ENCODE measurements at places on chromosomes 3 and 15. TPM values are rescaled to one million over a fixed set of nuclear protein-coding genes. Genes with fewer than 3 reads are reported as not detected.

DNA sequence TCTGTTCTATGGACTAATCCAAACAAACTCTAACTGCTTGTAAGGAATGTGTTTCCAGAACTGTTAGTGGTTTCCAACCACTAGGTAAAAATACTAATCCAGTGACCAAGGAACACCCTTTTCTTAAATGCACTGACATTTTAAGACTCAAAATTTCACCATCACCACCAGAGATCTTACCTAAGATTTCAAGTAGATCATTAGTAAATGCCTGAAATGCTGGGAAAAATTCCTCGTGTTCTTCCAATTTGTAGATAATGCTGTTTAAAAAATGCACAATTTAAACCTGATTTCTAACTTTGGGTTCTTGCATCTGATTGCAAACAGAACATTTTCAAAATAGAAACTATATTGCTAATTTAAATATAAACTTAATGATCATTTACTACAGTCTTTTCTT lies 63.4 kb downstream of the ESYT3 start:
- no peak overlapping the region for H3K27ac ChIP-seq
- H3K4me3 ChIP-seq = no peak overlapping the region
- H3K27me3 ChIP-seq = no peaks in the 10 kb centered on the region
- peaks cover 7% of the 10 kb centered on the region for H3K36me3 ChIP-seq
- DNase-seq = no peak

C3orf49 gene
- not detected for total RNA-seq

GRCh38 chr3:47854720-47855455 lies 52.0 kb downstream of the DHX30 start:
- DNase-seq = no peak
- H3K27me3 ChIP-seq = no peaks in the 10 kb centered on the region
- H3K36me3 ChIP-seq = peaks cover 83% of the 10 kb centered on the region

- H3K27ac ChIP-seq = no peak overlapping the region
- no peak for DNase-seq
- H3K27me3 ChIP-seq = peaks cover 6% of the 10 kb centered on the region
- H3K36me3 ChIP-seq = no peaks in the 10 kb centered on the region
- peaks cover 1% of the 10 kb centered on the region for H3K4me1 ChIP-seq
Observed at GRCh38 chr3:129352045-129352444, 73.4 kb downstream of the HMCES start.

SLC9C1 gene
- 0.24 TPM for total RNA-seq

- peak overlapping the region; percentile 9 for H3K27ac ChIP-seq
- peaks cover 20% of the 10 kb centered on the region for H3K4me1 ChIP-seq
- DNase-seq = no peak
- H3K4me3 ChIP-seq = no peak overlapping the region
- H3K36me3 ChIP-seq = no peaks in the 10 kb centered on the region
Observed at GRCh38 chr3:129317848-129318247, 39.2 kb downstream of the HMCES start.

CCDC9B gene
- total RNA-seq = 2.1 TPM

GRCh38 chr3:183291497-183292031 lies 38.5 kb downstream of the B3GNT5 start:
- no peak for DNase-seq
- H3K4me3 ChIP-seq = no peak overlapping the region
- H3K27me3 ChIP-seq = no peaks in the 10 kb centered on the region

DNA sequence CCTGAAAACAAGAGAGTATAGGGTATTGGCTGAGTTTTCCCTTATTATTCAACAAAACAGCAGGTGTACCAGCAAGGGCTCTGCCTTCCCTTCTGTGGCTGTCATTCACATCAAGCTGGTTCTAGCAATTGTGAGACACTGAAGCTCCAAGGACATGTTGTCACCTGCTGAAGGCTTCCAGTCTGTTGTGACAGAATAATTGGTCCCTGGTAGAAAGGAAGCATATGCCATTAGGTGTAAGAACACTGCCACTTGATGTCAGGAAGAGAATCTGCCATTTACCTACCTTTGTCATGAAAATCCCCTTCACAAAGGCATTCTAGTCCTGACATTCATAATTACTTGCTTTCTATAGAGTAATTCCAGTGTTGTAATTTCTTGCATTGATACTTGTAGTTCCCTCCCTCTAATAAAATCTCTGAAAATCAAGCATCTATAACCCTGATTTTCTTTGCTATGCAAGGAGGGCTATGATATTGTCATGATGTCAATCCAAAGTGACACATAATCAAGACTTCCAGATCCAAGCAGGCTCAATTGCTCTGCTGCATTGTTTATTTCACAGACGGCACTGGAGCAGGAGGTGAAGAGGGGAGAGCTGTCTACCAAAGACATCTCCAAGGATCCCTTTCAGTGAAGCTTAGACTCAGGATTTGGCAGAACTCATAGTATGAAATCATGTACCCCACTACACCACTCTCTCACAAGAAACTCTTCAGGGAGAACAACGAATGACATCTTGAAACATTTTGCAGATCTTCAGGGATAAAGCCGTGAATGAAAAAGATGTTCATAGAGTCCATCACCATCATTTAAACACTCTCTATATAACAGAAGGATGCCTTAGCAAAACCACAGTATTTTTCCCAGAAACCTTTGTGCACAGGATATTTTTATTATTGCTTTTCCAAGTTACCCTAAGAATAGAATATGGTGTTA lies 425.3 kb downstream of the RBMS3 start:
- H3K36me3 ChIP-seq = no peaks in the 10 kb centered on the region
- no peak overlapping the region for H3K27ac ChIP-seq
- no peak for DNase-seq
- no peaks in the 10 kb centered on the region for H3K4me1 ChIP-seq

OR5AC2 gene
- not detected for total RNA-seq

- peak overlapping the region; percentile 46 for H3K27ac ChIP-seq
- H3K36me3 ChIP-seq = peaks cover 1% of the 10 kb centered on the region
- H3K4me1 ChIP-seq = peaks cover 28% of the 10 kb centered on the region
- no peak for DNase-seq
- H3K27me3 ChIP-seq = no peaks in the 10 kb centered on the region
- peak overlapping the region; percentile 39 for H3K4me3 ChIP-seq
Observed at GRCh38 chr15:81595752-81596151, 221.7 kb upstream of the TMC3 start.

FETUB gene
- total RNA-seq = not detected

DNA sequence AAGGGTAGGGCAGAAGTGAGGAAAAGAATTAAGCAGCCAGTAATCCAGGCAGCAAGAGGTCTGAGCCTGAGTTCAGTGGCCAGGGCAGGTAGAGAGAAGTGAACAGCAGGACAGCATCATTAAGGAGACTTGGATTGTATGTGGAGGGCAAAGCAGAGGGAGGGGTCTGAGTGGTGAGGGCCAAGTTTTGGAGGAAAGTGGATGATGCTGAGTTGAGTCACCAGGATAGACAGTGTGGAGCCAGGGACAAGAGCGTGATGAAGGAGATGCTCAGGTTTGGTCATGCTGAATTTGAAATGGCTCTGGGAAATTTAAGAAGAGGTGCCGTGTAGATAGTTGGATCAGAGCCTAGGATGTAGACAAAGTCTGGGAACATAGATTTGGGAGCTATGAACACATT lies 93.1 kb downstream of the ARHGEF26 start:
- no peaks in the 10 kb centered on the region for H3K4me1 ChIP-seq
- no peak for DNase-seq
- no peaks in the 10 kb centered on the region for H3K27me3 ChIP-seq
- H3K4me3 ChIP-seq = no peak overlapping the region
- no peak overlapping the region for H3K27ac ChIP-seq

GOLGA8O gene
- 1.2 TPM for total RNA-seq

DNA sequence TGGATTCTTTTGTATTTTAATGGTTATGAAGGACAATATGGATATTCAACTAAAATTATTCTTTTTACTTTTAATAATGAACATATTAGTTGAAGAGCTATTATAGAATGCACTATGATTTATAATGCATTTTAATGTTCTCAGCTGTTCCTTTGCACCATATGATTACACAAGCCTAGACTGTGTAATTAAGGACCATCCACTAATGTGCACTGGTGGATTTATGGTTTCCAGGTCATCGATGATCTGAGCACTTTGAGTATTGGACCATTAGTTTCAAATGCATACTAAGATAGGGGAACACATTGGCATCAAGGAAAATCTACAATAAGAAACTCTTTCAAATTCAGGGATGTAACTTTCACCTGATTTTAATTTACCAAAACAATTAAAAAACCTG lies 16.8 kb downstream of the LRRN1 start:
- H3K4me3 ChIP-seq = no peak overlapping the region
- no peaks in the 10 kb centered on the region for H3K4me1 ChIP-seq
- no peak overlapping the region for H3K27ac ChIP-seq
- H3K36me3 ChIP-seq = no peaks in the 10 kb centered on the region
- H3K27me3 ChIP-seq = no peaks in the 10 kb centered on the region

DNA sequence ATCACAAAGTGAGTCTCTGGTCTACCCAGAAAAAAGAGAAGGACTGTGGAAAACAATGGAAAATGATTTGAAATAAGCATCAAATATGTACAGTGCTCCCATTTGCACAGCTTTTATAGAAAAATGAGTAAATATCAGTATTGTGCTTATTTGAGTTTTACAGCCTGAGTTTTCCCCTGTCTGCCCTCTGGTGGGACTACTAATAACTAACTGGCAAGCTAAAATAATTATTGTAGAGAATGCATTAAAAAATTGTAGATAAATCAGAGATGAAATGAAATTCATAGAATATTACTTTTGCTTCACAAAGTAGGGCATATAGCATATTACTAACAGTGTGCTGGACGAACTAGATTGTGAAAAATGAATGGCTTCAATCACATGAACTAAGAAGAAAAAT lies 287.1 kb downstream of the NAALADL2 start:
- DNase-seq = no peak
- H3K36me3 ChIP-seq = no peaks in the 10 kb centered on the region
- no peak overlapping the region for H3K4me3 ChIP-seq
- no peaks in the 10 kb centered on the region for H3K4me1 ChIP-seq
- no peak overlapping the region for H3K27ac ChIP-seq

- DNase-seq = no peak
- H3K27ac ChIP-seq = no peak overlapping the region
- no peak overlapping the region for H3K4me3 ChIP-seq
- H3K4me1 ChIP-seq = no peaks in the 10 kb centered on the region
- peaks cover 15% of the 10 kb centered on the region for H3K36me3 ChIP-seq
Observed at GRCh38 chr3:186590580-186591295, 20.2 kb downstream of the DNAJB11 start.

DNA sequence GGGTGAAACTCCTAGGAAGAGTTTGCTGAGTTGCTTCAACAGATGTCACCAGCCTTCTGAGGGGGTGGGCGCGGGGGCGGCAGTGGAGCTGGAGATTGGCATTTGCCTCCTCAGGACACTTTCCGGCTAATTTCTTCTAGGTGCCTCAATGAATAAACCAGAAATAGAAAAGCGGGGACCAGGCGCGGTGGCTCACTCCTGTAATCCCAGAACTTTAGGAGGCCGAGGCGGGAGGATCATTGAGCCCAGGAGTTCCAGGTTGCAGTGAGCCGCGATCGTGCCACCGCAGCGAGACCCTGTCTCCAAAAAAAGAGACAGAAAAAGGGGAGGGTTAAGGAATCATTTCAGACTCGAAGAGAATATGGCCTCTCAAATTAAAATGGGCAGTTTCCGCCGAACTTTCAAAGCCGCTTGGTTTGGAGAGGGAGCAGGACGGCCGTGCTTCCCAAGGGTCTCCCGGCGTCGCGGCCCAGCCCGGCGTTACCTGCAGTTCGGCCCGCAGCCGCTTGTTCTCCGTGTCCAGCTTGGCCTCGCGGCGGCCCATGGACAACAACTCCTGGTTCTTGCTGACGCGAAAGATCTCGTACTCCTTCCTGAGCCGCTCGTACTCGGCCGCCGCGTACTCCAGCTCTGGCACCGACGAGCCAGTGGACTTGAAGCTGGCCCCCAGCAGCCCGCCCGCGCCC lies 587 bp downstream of the NPHP3 start:
- no peak for DNase-seq
- H3K4me1 ChIP-seq = peaks cover 32% of the 10 kb centered on the region
- peak overlapping the region; percentile 90 for H3K4me3 ChIP-seq

DNA sequence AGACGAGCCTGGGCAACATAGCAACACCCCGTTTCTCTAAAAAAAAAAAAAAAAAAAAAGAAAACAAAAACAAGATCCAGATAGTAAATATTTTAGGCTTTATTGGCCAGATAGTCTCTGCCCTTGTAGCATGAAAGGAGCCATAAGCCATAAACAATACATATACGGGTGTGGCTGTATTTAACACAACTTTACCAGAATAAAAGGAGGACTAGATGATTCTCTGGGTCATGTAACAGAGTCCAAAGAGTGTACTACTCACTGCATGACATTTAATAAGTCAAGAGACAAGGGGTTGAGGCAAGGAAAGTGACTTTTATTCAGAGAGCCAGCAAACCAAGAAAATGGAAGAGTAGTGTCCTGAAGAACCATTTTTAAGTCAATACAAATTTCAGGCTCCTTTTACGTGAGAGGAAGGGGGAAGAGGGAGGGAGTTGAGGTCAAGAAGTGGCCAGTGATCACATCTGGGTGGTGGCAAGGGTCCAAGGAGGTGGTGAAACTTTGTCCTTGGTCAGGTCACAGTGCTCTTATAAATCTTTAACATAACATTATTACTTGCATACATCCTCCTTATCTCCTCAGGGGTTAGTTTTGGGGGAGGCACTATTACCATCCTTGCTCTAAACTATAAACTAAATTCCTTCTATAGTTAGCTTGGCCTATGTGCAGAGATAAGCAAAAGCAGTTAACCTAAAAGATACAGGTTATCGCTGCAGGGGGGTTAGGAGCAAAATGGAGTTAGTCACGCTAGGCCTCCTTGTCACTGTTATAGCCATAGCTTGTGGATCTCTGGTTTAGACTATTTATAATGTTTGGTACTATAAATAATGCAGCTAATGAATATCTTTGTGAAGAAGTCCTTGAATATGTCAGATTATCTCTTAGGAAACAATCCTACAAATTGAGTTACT lies 46.1 kb downstream of the METTL6 start:
- no peak overlapping the region for H3K4me3 ChIP-seq
- H3K4me1 ChIP-seq = peaks cover 58% of the 10 kb centered on the region
- DNase-seq = no peak
- no peaks in the 10 kb centered on the region for H3K27me3 ChIP-seq
- peaks cover 3% of the 10 kb centered on the region for H3K36me3 ChIP-seq
- H3K27ac ChIP-seq = no peak overlapping the region

DNA sequence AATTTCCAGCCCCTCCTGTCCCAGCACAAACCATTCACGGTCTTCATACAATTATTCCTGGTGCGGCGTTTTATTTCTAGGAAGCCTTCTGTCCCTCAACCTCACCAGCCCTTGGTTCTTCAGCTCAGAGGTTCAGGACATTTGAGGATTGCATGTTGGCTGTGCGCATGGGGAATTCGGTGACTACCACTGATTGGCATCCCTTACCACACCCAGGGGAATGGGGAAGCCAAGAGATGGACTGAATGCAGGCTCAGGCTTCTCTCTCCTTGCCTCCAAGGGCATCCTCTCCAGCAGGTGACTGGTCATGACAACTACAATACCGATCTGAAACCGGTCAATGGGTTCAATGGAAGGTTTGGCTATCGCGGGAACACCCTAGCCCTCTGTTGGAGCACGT lies 153.8 kb downstream of the MTHFS start:
- H3K27ac ChIP-seq = no peak overlapping the region
- peaks cover 2% of the 10 kb centered on the region for H3K27me3 ChIP-seq
- no peaks in the 10 kb centered on the region for H3K36me3 ChIP-seq

GRCh38 chr3:192844836-192845525 lies 72.7 kb downstream of the MB21D2 start:
- H3K4me1 ChIP-seq = no peaks in the 10 kb centered on the region
- no peaks in the 10 kb centered on the region for H3K36me3 ChIP-seq
- no peak overlapping the region for H3K4me3 ChIP-seq
- peaks cover 3% of the 10 kb centered on the region for H3K27me3 ChIP-seq

All from activated B cell treated with CpG ODN at 0.5 μM for 24 hours (primary cell).